ENCODE measurements at places on chromosomes 2 and 18.
A peak's percentile ranks its signal among the peaks of the same experiment; 100 is the strongest.

GRCh38 chr2:51990684-51991083 is 958.8 kb upstream of the NRXN1 start:
- DNase-seq, result no peak

GRCh38 chr2:99403084-99403483 is 65.9 kb downstream of the EIF5B start:
- no peak for DNase-seq

DNA sequence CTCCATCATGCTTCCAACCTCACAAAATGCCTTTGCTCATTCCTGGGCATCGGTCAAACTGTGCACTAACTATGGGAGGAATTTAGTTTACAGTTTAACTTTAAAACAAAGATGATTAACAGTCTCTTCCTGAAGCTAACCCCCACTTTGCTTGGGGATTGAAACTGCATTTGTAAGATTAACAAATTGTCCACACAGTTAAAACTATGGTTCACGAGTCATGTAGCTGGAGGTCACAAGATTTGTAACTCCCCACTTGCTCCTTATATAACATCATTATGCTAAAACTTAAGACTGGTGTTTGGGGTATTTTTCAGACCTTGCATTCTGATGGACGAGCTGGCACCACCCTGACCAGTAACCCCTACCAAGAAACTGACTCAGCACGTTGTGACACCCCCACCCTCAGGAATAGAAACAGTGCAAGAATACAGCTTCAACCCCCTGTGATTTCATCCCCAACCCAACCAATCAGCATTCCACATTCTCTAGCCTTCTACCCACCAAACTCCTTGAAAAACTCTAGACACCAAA is 252.3 kb downstream of the MBD5 start:
- DNase-seq, result peak; percentile 12

GRCh38 chr2:10921525-10921924 is 9.8 kb downstream of the KCNF1 start:
- DNase-seq, result no peak

DNA sequence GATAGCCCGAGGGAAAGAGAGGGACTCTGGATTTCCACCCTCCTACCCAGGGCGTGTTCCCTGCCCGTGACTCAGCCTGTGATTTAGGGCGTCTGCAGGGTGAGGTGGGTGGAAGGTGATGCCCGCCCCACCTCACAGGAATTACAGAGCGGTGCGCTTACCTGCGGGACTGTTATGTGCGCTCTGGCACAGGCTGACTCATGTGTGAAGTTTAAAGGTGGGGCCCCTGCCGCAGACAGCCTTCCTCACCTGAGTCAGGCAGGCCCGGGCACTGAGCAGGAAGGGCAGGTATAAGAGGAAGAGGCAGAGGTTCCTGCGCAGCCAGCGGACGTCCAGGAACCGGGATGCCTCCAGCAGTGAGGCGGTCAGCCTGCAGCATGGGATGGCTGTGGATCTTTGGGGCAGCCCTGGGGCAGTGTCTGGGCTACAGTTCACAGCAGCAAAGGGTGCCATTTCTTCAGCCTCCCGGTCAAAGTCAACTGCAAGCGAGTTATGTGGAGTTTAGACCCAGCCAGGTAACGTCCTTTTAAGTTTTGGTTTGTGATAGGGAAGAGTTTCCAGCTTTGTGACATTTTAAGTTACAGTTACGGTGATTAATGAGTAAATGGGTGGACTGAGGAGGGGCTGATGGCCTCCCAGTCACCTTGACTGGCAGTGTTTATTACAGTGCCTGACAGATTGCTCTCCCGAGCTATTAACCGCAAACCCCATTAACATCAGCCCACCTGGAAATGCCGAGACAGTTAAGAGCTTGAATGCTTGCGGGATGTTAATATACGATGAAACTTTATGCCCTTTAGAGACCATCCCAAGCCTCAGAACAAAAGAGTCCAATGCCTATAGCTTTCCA is 141.6 kb upstream of the TTC39C start:
- DNase-seq, result peak; percentile 95

- no peak for DNase-seq
Observed at GRCh38 chr2:151978709-151979108, 120.1 kb downstream of the CACNB4 start.

- DNase-seq, result no peak
Observed at GRCh38 chr2:12397854-12398253, 318.9 kb upstream of the TRIB2 start.

- no peak for DNase-seq
Observed at GRCh38 chr2:148592791-148593190, 51.8 kb upstream of the EPC2 start.

DNA sequence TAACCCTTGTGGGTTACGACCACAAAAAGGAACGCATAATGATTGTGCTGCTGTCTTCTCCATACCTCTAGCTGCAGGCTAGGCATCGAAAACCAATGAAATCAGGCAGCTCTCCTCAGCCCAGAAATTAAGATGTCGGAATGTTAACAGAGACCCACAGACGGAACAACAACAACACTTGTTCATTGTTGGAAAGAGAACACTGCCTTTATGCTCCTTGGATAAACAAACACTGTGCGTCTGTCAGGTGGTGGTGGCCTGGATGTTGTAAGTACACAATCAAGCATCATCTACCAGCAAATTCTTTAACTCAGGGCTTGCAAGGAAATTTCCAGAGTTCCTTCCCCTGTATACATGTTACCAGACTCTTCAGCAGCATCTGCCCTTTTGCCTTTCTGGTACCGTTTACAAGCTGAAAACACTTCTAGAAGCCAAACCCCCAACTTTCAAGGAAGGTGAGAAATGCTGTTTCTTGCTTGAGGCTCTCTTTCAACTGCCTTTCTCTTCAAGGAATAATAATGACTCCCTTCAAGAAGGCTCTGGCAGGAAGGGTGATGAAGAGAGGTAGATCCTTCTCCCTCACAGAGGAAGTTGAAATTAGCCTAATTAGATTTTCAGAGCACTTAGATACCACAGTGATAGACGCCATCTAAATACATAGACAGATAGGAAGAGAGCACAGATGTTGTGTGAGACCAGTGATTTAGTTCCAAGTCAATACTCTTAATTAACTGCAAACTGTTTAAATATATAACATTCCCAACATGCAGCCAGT is 332.7 kb downstream of the ZNF521 start:
- no peak for DNase-seq

DNA sequence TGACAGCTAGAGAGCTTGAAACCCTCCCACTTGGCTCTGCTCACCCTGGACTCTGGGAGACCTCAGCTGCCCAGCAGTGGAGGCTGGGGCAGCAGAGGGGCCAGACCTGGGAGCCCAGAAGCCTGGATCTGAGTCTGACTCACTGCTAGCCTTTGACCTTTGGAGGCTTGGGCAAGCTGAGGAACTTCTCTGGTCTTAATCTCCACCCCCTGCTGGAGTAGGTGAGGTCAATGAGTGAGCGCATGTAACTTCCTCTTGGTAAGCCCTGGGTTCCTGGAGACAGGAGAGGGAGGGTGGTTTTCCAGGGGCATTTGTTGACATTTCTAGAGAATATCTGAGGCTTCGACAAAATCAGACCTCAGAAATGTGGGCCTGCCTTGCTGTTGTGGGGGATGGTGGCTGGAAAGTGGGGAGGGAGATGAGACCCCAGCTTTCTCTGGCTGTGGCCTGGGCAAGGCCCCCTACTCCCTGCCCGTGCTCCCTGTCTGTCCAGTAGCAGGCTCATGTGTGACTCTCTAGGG is 73.0 kb upstream of the YWHAQ start:
- DNase-seq, result peak; percentile 17

DNA sequence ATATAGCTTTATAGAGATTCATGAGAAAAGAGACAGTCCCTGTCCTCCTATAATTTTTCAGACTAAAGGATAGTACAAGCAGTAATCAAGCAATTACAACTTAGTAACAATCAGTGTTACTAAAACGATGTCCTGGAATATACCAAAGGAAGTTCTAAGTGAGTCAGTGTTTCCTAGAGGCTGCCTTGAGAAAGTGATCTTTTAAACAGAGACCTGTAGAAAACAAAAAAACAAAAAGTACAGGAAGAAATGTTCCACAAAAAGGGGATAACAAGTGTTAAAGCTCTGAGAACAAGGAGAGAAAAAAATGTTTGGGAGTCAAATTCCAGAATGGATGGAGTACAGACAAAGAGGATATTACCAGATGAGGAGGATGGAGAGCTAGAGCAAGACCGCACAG is 556.4 kb downstream of the ERBB4 start:
- no peak for DNase-seq
